ENCODE measurements at places on chromosomes 2 and 18. TPM values are rescaled to one million over a fixed set of nuclear protein-coding genes. Genes with fewer than 3 reads are reported as not detected.

GRCh38 chr2:187959821-187960220 lies 331.9 kb upstream of the GULP1 start:
- DNase-seq = no peak

GRCh38 chr2:41123341-41123740 lies 671.5 kb upstream of the SLC8A1 start:
- no peak for DNase-seq

DNA sequence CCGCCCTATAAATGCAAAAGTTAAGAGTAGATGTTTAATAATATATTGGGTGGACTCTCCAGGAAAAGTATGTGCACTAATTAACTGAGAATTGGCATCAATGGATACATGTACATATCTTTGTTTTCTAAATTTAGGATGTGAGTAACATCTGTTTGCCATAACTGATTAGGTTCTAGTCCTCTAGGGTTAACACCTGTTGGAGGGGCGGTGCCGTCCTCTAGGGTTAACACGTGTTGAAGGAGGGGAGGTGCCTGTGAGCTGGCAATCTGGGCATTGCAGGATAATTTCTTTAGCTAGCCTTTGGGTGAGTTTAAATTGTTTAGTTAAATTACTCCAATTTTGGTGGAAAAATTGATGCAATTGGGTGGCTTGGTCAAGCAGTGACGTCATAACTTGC lies 30.9 kb downstream of the HTR2B start:
- DNase-seq = no peak

INHA gene
- not detected for total RNA-seq

TMEM163 gene
- 14.3 TPM for total RNA-seq

GRCh38 chr18:55763805-55764204 lies 175.8 kb upstream of the TCF4 start:
- no peak for DNase-seq

C2orf15 gene
- 3.7 TPM for total RNA-seq

SERPINB3 gene
- not detected for total RNA-seq

- DNase-seq = no peak
These were observed 43.0 kb downstream of the CENPO start for GRCh38 chr2:24836206-24836605.

DNA sequence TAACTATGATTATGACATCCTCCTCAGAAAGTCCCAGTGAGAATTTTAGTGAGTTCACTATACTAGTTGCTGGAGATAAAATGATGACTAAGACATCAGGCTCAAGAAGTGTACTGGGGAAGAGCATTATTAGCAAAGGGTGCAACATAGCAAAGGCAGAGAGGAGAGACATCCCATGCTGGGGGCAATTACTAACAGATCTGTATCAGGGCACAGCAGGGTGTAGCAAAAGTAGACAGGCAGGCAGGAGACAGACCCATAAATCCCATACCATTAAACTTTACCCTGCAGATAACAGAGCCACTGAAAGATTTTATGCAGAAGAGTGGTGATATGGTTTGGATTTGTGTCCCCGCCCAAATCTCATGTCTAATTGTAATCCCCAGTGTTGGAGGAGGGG lies 161.7 kb downstream of the SP3 start:
- DNase-seq = no peak

ALLC gene
- total RNA-seq = not detected

- DNase-seq = no peak
These were observed 68.8 kb upstream of the PIK3C3 start for GRCh38 chr18:41886126-41886807.

DNA sequence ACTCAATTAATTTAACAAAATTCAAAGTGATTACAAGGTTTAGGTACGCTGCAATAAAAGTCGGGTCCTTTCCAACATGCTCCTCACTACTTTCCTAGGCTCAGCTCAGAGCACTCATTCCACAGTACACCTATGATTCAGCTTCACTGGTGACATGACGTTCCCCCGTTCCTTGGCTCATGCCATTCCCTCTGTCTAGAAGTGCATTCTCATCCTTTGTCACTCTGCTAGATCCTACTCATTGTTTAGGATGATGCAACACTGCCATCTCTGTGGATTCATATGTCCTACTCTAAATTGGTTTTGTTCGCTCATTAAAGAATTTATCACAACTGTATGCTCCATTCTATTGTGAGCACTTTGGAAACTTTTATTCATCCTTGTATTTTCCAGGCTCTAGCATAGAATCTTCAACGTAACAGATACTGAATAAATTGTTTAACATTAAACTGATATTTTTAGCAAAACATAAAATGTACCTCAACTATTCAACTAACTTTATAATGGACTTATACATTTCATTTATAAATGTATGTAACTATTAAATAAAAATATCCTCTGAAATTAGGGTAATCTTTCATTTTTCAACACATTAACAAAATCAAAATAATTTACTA lies 78.6 kb downstream of the FAM228A start:
- DNase-seq = peak; percentile 5

DNA sequence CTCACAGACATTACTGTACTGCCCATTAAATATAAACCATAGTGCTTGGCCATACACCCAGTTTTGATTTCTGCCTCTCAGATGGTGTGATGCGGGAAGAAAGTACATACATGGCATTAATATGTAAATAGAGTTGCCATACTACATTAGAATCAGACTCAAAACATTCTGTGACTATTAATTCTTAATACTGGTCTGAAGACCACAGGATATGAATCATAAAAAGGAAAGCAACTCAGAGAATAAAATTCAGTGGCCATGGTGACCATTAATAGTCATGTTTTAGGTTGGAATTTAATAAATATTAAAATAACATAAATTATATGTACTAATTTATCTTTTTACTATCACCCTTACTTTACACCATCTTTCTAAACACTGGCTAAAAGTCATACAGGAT lies 33.0 kb upstream of the WDR75 start:
- DNase-seq = no peak

LCT gene
- total RNA-seq = not detected

DNA sequence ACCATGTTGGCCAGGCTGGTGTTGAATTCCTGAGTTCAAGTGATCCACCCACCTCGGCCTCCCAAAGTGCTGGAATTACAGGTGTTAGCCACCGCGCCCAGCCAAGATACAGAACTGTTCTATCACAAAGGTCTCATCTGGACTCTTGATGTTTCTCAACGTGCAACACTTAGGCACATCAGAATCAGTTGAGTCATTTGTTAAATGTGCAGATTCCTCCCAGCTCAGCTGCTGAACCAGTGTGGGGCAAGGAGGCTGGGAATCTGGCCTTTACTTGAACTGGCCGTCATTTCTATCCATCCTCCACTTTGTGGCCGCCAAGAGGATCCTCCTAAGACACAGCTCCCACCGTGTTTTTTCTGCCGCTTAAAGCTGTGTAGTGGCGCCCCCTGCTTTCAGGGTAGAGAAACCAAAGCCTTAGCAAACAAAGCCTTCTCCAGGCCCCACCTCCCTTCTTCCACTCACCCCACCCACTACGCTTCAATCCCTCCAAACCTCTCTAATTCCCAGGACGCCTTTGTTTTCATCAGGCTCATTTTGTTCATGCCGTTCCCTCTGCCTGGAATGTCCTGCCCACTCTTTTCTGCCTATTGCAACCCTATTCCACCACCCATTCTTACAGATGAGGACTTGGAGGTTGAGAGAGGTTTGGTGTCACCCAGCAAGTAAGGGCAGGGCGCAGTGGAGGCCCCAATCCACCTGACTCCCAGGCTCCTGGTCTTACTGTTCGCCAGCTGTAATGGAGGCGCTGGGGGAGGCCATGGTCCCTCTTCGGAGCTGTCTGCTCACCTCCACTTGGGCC lies 776 bp upstream of the SPEG start:
- no peak for DNase-seq

DNA sequence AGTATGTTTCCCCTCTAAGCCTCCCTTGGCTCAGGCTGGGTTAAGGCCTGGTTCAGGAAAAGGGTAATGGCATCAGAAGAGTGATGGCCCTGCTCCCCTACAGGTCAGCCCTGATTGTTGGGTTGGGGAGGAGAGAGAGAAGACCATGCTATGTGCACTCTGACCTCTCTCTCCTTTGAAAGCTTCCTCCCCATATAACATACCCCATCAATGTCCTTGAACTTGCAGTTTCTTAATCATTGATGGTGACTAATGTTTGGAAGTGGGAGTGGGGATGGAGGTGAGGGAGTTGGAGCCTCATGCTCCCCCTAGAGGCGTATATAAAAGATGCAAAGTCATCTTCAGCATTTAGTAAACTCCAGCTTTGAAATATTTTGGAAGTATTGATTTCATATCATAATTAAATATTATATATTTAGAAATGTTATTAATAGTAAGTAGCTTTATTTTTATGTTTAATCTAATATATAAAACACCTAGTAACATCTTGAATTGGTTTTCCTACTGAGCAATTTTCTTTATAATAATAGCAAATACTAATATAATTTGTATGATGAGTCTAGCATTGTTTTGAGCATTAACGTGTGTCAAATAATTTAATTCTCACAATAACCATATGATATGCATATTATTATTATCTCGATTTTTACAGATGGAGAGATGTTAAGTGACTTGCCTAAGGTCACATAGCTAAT lies 8.8 kb downstream of the PLCL1 start:
- DNase-seq = no peak

DNA sequence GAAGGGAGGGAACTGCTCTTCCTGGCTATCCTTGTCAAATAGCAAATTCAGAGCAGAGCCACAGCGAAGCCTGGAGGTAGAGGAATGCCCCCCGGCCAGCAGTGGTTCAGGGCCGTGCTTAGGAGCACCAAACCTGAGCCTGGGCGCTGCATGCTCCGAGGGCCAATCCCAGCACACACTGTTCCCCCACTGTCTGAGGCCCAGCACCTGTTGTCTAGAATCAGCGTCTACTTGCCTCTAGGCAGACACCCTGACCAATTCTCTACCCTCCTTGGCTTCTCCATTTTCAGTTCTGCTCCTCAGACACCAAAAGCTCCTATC lies 177.6 kb upstream of the PKDCC start:
- no peak for DNase-seq

- peak; percentile 29 for DNase-seq
These were observed 18.6 kb downstream of the NRXN1 start for GRCh38 chr2:51013079-51013932.

DNA sequence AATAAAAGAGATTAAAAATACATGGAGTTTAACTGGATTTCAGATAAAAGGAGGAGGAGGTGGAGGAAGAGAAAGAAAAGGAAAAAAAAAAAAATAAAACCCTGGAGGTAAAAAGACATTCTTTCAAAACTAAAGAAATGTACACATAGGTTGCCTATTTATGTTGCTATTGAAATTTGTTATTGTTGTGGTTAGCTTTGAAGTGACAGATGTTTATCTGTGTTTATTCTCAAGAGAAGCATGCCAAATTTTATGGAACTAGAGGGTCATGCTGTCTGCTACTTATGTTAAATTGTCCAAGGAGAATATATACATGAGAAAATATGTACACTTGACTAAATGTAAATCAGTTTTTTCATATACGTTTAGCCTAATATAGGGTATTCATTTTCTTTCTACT lies 653.2 kb downstream of the DCDC2C start:
- no peak for DNase-seq

GPAT2 gene
- total RNA-seq = 1.6 TPM

- DNase-seq = no peak
These were observed at the start of gene PROKR1 for GRCh38 chr2:68643011-68643873. Gene PROKR1 (plus strand): TSS chr2:68643579. CDS start chr2:68645822, 2,243 bp downstream.

- no peak for DNase-seq
These were observed 143.6 kb downstream of the AFF3 start for GRCh38 chr2:99998651-99999320.

NOL4 gene
- 137 TPM for total RNA-seq

- no peak for DNase-seq
These were observed 8.6 kb downstream of the DNAJB2 start for GRCh38 chr2:219287580-219288265.

- no peak for DNase-seq
These were observed 521.5 kb upstream of the NRXN1 start for GRCh38 chr2:51553476-51553875.

All from occipital lobe (tissue), 3 donors.